Kidney capillary endothelial cell (primary cell): ENCODE measurements at places on chromosomes 12 and 14.

GRCh38 chr12:111768159-111768895 is 1.6 kb downstream of the ALDH2 start:
- DNase-seq: no peak

DNA sequence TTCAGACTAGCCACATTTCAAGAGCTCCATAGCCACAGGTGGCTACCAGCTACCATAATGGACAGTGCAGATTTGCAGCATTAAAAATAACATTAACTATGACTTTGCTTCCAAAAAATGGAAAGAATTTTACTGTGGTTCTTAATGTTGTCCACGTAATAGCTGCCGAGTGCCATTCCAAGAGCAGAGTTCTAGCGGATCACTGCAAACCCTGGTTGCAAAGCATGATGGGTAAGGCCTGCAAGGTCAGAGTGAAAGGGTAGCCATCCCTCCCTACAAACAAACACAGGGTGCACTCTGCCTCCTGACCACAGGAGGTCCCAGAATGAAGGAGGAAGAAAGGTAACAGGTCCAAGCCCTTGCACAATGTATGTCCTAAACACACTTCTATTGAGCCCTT is 157.6 kb downstream of the DPF3 start:
- DNase-seq: no peak

DNA sequence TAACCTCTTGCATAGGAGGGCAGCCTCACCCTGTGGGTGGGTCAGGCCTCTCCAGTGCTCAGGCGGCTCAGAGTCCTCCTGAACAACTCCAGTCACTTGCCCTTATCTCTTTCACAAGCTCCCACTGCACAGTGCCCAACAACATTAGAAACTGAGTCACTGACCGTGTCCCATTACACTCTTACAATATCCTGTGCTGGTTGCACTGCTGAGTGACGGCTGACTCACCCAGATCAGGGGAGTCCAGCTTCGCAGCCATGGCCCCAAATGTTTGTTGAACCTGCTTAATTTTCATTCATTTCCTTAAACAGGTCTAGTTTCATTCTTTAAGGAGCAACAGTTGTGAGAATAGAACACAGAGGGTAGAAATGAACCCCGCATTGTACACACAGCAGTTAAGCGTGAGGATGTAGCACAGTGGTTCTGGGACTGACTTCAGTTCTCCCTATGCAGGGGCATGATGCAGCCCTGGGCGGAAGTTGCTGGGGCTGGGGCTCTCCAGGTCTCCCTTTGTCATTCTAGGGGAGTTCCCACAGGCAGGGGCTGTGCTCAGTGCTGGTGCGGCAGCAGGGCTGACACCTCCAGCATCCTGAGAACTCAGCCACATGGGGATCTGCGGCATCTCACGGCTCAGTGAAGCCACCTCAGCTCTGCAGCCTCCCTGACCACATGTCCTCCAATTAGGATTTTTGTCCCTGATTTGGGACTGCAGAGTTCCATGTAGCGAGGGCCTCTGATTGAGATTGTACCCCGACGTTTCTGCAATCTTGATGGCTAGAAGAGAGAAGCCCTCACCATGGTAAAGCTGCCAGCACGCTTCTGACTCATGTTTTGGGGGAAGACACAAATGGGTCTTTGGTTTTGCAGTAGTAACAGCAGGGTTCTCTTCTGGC is 16.1 kb downstream of the GPR68 start:
- no peak for DNase-seq

- DNase-seq: no peak
Observed at GRCh38 chr12:115506822-115507559, 770.5 kb downstream of the MED13L start.

GRCh38 chr12:42735861-42736361 is 146.4 kb upstream of the PRICKLE1 start:
- DNase-seq: no peak

GRCh38 chr14:50044042-50044651 is 72.2 kb downstream of the VCPKMT start:
- DNase-seq: no peak

DNA sequence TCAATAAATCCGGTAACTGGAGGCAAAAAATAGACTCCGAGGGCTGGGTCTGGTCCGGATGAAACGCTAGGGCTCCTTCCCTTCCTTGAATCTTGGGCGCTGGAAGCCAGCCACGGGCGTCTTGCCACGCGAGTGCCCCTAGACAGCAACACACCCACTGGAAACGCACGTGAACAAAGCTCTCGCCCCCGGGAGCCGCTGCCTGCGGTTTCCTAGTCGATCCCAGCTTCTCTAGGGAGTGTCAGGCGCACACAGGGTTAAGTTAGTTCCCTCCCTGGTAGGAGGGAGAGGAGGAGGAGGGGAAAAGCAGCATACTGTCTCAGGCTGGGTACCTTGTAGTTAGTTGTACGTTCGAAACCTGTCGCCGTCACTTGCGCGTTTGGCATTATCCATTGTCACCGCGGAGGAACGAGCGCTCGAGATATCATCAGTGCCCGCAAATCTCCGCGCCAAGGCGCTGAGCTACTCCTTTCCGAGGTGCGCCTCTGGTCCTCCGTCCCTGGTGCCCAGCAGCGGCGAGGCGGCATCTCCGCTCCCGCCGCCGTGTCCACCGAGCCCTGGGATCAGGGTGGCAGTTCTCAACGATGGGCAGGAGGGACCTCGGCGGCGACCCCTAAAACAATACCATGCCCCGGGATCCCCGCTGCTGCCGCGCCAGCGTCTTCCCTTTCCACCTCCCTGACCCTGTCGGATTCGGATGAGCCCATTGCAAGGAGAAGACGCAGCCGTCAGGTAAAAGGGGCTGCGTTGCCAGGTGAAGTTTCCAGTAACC is at the start of gene FLRT2:
Gene FLRT2 (plus strand): TSS at position 342 of the 772 bp plus-strand sequence. CDS start 91,371 bp downstream, outside the sequence.
- DNase-seq: peak; percentile 52

DNA sequence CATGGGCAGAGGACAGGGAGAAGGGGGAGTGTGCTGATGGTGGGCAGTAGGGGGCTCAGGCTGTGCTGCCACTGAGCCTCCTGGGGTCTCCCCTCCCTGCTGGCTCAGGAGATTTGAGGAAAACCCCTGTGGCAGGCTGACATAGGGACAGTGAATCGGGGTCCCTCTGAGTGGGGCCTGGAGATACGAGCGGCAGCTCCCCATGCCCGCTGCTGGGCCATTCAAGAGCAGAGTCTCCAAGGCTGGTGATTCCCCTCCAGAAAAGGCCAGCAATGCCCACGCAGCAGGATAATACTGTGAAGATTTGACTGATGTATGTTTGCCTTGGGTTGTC is 288.7 kb upstream of the SFSWAP start:
- no peak for DNase-seq

- DNase-seq: no peak
Observed at GRCh38 chr14:89504602-89505313, 87.7 kb upstream of the FOXN3 start.

DNA sequence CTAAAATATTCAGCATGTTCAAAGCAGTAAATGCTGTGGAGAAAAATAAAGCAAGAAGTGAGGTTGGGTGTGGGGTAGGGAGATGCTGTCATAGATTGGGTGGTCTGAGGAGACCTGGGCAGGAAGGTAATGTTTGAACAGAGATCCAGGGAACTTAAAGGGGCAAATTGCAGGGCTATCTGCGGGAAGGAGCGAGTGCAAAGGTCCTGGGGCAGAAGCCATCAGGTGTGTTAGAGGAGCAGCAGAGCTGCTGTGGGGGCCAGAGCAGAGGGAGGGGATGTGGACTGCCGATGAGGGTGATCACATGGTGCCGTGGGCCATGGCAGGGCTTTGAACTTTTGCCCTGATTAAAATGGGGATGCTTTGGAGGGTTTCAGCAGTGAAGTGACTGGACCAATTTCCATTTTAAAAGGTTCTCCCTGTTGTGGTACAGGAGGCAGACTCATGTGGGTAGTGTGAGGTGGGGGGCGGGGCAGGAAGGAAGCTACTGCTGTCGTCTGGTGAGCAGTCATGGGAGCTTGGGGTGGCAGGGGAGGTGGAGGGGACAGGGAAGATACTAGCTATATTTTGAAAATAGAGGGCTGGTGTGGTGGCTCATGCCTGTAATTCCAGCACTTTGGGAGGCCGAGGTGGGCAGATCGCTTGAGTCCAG is 145.0 kb downstream of the AACS start:
- no peak for DNase-seq

DNA sequence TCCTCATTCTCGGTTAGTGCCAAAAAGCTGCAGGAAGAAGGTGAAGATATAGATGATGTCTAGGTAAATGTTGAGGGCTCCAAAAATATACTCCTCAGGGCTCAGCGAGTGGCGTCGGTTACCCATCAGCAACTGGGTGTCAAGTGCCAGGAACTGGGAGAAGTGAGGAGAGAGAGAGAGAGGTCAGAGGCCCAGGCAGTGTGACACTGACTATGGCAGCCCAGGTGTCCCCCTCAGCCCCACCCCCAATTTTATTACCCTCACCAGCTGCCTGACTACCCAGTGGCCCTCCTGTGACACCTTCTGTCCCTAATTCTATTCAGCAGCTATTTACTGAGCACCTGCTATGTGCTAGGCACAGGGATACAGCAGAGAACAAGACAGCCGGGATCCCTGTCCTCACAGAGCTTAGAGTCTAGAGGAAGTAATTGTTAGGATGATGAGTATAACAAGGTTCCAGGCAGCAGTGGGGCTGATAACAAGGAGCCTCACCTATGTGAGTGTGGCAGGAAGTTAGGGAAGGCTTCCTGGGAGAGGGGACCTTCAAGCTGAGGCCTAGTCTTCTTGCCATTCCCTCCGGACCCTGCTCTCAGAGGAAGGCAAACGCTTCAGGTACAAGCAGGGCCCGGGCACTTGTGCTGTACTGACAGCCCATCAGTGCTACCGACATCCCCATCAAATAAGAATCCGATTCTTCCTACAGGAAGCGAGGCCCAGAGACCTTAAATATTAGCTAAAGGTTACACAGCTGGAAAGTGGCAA is 27.8 kb upstream of the BCDIN3D start:
- no peak for DNase-seq

DNA sequence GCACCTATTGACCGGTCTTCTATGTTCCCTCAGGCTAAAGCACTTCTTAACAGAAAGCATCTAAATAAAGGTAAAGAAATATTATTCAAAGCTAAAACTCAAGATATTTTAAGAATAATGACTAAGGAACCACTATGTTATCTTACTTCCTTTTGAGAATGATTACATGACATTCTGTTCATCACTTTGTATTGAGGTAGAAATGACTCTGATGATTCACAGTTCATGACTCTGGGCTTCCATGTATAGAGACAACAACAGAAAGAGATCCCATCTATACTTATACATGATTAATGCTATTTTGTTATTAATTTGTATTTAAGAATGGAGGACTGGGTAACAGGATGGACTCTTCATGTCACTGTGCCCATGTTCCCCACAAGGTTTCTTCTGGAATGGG is 218.3 kb upstream of the OR4E1 start:
- peak; percentile 58 for DNase-seq

DNA sequence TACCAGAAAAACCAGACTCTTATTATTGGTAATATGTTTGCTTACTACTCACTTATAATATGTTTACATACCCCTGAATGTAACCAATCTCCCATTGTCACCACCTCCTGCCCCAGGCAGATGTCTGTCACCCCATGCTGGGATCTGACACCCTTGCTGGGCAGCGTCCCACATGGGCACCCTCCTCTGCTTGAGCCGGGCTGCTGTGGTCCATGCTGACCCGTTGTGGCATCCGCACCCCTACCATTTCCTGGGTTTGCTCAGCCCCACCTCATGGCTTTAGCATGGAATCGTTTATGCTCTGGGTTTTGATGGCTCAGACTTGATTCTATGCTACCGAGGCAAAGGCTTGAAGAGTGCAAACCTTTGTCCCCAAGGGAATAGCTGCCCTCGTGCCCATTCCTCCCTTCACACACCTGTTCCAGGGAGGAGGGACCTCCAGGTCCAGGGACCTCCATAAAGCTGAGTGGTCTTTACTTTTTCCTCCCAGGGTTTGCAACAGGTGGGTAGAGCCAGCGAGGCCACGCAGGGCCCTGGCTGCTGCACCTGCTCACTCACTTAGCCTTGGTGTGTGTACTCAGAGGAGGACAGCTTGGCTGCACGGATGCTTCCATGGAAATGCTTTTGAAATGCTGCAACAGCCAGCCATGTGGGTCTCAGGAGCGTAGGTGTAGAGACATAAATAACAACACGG is 68.7 kb downstream of the PRMT8 start:
- no peak for DNase-seq

DNA sequence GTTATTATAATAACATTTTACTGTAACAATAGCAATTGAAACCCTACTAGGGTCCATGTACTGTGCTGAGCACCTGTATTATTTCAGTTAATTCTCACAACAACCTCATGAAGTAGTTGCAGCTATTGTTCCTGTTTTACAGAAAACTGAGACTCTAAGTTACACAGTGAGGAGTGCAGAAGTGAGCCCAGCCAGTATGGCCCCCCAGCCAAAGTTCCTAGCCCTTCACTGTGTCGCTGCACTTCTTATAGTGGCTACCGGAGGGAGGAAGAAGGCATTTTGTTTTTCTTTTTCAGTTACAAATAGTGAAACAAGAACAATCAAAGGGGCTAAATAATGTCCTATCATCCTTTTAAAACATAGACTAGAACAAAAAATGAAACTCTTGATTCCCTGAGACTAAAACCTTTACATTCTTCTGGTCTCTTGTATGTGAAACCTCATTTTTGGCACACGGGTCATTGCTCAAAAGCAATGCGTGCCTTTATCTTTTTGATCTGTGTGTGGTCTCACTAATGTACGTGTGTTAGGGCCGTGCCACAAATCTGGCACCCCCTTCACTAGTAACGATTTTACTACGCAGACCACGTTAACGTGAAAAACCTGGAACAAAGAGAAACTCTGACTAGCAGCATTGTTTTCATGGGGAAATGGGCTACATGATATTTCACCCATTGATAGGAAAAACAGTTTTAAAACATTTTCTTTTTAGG is 88.7 kb downstream of the LLPH start:
- DNase-seq: no peak

DNA sequence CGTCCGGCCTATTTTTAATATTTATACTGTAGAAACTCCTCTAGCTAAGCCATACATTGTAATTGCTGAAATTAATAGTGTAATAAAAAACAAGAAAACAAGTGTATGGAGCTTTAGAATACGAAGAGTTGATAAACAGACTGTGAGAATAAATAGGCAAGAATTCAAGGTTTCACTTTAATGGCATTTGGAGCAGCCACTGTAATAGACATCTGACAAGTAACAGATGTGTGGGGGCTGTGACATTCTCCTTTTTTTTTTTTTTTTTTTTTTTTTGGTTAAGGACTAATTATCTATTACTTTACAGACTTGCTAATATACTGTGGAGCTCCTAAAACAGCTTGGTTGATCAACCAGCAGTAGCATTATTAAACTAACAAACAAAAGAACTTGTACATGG is 42.1 kb upstream of the CFAP54 start:
- no peak for DNase-seq

- DNase-seq: peak; percentile 66
Observed at GRCh38 chr12:8078398-8078797, 3.7 kb upstream of the NECAP1 start.

GRCh38 chr12:42769455-42769854 is 179.9 kb upstream of the PRICKLE1 start:
- DNase-seq: no peak

- DNase-seq: no peak
Observed at GRCh38 chr14:98218218-98218617, 1053.8 kb downstream of the BCL11B start.

GRCh38 chr14:95664546-95664945 is 21.7 kb upstream of the TCL1B start:
- no peak for DNase-seq

GRCh38 chr12:68910128-68910527 is 22.8 kb downstream of the CPM start:
- DNase-seq: no peak
